ENCODE measurements at places on chromosomes 13 and 19.

DNA sequence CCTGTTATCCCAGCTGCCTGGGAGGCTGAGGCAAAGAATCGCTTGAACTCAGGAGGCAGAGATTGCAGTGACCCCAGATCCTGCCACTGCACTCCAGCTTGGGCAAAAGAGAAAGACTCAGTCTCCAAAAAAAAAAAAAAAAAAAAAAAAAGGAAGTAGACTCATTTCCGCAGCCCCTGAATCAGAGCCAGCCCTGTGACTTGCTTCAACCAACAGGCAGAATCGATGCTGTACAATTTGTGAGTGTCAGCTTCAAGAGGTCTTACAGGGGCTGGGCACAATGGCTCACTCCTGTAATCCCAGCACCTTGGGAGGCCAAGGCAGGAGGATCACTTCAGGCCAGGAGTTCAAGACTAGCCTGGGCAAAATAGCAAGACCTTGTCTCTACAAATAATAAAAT, 12.8 kb downstream of the ANKRD27 start:
- DNase-seq = no peak

- DNase-seq = no peak
These were observed 360.5 kb downstream of the KCNRG start for GRCh38 chr13:50375792-50376191.

GRCh38 chr13:80962855-80963254, 621.9 kb upstream of the SPRY2 start:
- DNase-seq = no peak

- no peak for DNase-seq
These were observed 30.5 kb downstream of the ZIC5 start for GRCh38 chr13:99941086-99941485.

GRCh38 chr13:93098972-93099371, 127.6 kb upstream of the GPC6 start:
- no peak for DNase-seq

- no peak for DNase-seq
These were observed 55.0 kb upstream of the ADGRE1 start for GRCh38 chr19:6832412-6832811.

DNA sequence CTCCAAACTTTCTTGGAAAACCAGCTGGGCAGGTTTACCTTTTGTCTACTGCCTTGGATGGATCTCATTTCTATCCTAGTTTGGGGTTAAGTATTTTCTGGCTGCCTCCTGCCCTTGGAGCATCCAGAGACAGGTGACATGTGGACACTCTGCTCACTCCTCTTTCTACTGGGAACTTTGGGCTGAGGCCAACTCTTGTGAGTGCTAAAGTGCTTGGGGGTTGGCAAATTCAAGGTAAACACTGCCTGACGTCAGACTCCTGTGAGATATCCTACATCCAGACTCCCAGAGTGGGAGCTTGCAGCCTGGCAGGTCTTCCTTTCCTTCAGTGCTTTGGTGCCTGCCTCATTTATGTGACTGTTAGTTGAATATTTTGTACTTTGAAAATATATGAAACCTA, 388.1 kb downstream of the KCNRG start:
- DNase-seq = no peak

GRCh38 chr19:35852029-35852780, at the start of gene NPHS1:
NPHS1 (minus strand) TSS chr19:35852504; CDS start chr19:35851837, 667 bp downstream.
- DNase-seq = no peak

DNA sequence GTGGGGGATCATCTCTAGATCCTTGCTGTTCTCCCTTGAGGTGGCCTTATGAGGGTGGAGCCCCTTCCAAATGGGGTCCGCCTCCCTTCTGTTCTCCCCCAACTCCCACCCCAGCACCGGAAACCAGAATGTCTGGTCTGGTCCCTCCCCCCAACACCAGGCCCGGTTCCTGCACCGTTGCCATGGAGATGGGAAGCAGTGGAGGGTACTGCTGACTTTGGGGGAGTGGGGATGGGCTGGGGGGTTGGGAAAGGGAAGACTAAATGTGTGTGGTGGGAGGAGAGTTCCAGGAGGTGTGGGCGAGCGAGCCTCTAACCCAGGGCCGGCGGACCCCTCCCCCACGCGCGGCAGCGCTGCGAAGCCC, 1.7 kb downstream of the SHANK1 start:
- DNase-seq = no peak

DNA sequence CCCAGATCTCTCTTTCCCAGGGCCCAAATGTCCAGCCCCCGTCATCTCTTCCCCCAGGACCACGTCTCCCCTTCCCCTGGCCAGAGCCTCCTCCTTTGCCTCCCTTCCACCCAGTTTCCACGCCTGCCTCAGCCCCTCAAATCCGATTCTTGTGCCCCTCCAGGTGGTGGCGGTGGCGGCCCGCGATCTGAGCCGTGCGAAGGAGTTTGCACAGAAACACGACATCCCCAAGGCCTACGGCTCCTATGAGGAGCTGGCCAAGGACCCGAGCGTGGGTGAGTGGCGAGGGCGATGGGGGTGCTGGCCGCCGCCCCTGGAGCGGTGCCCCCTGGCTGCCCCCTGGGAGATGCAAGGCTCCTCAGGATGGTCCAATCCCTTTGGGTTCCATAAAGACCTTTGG, 1.3 kb downstream of the DHDH start:
- DNase-seq = no peak

GRCh38 chr13:35649162-35649561, 172.7 kb upstream of the MAB21L1 start:
- no peak for DNase-seq

DNA sequence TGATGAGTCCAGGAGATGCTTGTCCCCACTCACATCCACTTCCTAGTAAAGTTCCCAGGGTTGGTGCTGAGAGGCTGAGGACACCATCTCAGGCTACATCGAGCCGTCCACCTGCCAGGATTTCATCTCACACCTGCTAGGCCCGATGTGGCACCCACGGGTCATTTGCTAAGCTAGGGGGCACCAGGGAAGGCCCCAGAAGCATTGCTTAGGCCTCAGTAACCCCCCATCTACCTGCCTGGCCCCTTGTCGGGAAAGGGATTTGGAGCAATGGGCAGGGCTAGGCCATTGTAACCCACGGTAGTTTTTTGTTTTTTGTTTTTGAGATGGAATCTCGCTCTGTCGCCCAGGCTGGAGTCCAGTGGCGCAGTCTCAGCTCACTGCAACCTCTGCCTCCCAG, 51.8 kb downstream of the F2RL3 start:
- no peak for DNase-seq

DNA sequence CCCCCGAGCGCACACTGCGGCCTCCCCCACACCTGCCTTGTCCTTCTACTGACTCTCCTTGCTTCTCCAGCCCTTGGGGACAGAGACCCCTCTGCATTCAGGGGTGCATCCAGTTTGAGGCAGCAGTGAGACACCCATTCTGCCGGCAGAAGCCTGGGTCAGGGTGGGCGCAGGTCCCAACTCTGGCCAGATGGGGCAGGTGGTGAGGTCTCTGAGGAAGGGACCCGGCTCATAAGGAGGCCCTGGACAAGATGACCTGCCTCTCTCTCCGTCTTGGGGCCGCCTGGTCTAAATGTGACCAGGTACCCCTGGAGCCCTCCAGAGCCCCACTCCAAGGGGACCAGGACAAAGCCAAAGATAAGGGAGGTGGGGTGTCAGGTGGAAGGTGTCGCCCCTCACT, 6.1 kb downstream of the CHERP start:
- DNase-seq = no peak
